Ureter (tissue), 1 donor: ENCODE measurements at places on chromosomes 1 and 21. TPM values are rescaled to one million over a fixed set of nuclear protein-coding genes. Genes with fewer than 3 reads are reported as not detected.

MCOLN3 gene
- total RNA-seq: 3.2 TPM

PDZK1 gene
- 0.23 TPM for total RNA-seq

LEMD1 gene
- total RNA-seq: not detected

MDM4 gene
- total RNA-seq: 145 TPM

RAB3B gene
- total RNA-seq: 1.4 TPM

NR1I3 gene
- total RNA-seq: not detected

SH3GLB1 gene
- total RNA-seq: 101 TPM

HCRTR1 gene
- not detected for total RNA-seq

OR2L8 gene
- not detected for total RNA-seq

CELA3A gene
- total RNA-seq: not detected
